ENCODE measurements at places on chromosomes 2 and 18.

DNA sequence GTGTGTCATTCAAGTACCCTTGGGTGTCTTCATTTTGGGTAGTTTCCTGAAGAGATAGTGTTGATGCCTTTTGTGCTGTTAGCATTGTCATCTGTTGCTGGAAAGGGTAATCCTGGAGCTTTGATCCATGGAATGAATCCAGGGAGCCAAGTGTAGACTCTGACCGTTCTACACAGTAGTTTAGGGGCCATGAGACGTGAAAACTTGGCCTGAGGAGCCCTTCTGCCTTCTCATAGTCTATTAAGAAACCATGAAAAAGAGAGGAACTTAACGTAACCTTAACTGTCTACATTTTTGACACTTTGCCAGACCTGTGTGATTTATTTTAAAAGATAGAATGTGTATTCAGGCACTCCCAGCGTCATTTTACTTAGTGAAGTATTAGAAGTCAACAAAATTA lies 194.0 kb downstream of the BABAM2 start:
- DNase-seq: no peak

DNA sequence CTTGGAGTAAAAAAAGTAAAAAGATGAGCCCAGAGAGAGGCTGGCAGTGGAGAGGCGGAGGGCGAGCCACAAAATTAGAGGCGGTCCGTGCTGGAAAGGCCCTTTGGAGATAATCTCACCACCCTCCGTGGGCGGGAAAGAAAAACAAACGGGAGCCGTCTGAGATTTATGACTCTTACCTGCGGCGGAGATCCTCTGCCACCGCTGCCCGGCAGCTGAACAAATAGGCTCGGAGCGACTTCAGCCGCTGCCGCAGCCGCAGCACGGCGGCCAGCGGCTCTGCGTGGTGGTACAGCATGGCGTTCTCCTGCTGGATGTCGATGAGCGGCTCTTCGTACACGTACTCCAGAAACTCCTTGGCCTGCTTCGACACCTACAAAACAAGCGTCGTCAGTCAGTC lies 94.6 kb downstream of the PLEKHM3 start:
- peak; percentile 82 for DNase-seq

- no peak for DNase-seq
Measured at GRCh38 chr2:234098681-234099080, 48.2 kb downstream of the SPP2 start.

DNA sequence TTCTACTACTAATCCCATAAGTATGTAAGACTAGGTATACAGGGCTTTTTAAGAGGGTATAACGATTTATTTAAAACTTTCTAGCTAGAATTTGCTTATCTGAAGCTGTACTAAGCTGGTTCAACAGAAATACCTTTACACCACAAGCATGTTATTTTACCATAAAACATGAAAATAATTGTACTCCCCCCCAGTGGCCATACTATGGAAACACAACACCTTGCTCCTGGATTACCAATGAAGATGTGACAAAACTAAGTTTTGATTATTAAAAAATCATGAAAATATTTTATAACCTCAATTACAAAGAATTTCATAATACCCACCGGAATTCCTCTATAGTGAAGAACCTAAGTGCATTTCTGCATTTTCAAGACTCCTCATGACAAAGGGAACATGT lies 27.3 kb downstream of the LPIN2 start:
- no peak for DNase-seq

- no peak for DNase-seq
Measured at GRCh38 chr2:135337071-135337470, 193.9 kb downstream of the ZRANB3 start.

- DNase-seq: no peak
Measured at GRCh38 chr18:49628881-49629795, 67.3 kb downstream of the LIPG start.

GRCh38 chr2:28499282-28499681 lies 3.4 kb downstream of the PLB1 start:
- no peak for DNase-seq

- DNase-seq: no peak
Measured at GRCh38 chr2:45458909-45459563, 152.0 kb downstream of the SRBD1 start.

Data from NCI-H1417 treated with DMSO at 0.1 percent for 48 hours (cell line).